Nucleus accumbens (tissue), 56 donors: ENCODE measurements at places on chromosomes 11 and 22.

GRCh38 chr11:3905080-3905953, 49.9 kb downstream of the STIM1 start:
- no peak for DNase-seq

DNA sequence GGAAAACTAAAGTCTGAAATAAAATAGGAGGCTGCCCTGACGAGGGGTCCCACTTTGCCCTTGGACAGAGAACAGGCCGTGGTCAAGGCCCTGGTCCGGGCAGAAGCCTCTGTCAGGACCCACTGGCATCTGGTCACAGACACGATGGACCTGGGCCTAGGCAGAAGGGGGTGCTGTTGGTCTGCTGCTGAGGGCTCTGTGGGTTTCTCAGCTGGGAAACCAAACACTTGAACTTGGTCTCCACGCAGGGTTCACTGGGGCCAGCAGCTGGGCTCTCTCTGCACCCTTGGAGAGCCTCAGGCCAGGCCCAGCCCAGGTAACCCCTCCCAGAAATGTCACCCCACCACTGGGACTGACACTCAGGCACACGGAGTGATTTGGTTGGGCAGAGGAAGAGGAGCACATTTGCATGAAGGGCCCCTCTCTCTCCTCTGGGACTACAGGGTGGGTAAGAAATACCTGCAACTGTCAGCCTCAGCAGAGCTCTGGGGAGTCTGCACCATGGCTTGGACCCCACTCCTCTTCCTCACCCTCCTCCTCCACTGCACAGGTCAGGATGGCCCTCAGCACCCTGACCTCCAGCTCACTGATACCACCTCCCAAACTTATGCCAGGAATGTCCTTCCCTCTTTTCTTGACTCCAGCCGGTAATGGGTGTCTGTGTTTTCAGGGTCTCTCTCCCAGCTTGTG, 48.1 kb upstream of the TOP3B start:
- no peak for DNase-seq

DNA sequence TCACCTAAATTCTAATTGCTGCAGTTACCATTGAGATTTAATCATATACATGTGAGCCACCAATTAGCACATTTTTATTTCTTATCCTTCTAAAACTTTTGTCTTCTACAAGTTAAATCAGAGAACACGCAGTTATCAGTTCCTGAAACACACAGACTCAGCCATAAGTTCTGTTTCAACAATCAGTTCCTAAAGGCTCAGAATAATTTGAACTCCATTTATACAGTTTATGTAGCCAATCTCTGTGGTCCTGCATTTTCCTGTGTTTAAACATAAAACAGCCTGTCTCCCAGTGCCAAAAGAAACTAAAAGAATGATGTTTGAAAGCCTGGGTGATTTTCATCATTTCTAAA, 2.9 kb downstream of the PLAAT3 start:
- no peak for DNase-seq

DNA sequence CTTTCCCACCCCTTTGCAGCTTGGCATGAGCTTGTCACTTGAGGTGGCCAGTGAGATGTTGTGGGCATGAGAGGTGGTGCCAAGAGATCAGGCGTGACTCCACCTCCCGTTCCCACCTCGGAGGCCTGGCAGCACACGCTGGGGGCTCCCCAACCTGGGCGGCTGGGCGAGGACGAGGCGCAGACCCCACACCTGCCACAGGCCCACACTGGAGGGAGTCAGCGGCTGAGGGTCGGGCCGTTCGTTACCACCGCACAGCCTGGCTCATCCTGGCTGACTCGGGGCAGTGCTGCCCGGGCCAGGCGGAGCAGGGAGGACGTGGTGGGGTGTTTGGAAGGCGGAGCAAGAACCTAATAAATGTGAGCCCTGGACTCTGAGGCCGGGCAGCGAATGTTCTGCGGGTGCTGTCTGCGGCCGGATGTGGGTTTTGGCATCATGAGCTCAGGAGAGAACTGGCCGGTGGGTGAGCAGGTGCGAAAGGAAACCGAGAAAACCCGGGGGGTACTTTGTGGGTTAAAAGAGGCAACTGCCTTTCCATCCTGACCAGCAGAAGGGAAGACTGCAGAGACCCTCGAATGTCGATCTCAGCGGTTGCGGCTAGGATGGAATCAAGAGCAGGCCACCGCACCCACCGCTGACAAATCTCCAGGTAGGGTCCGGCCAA, 10.2 kb upstream of the IFITM3 start:
- DNase-seq, result no peak

DNA sequence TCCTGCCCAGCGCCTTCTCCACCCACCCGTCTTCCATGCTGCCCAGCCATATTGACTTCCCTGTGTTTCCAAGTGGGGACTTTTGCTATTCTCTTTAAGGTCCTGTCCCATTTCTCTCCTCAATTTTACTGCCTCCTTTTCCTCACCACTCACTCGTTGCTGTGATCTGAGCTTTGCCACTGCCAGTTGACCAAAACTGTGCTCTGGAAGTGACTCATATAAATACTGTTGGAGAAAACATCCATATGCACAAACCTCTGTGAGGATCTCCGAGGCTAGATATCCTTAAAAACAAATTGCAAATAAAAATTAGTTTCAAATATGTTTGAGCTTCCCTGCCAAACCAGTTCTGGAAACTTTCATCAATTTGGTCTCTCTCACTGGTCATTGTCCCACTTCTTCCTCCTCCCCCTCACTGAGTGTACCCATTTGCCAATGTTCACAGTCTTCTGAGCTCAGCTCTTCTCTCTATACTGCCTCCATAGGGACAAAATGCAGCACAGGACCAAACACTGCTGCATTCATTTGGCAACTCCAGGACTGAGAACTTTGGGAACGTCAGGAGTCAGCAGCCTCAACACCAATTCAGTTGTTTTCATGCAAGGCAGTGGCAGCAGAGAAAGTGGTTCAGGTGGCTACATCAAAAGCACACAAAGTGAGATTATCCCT, 34.0 kb upstream of the MMP13 start:
- DNase-seq, result no peak

GRCh38 chr11:128948583-128948982, 5.9 kb upstream of the TP53AIP1 start:
- DNase-seq, result no peak

DNA sequence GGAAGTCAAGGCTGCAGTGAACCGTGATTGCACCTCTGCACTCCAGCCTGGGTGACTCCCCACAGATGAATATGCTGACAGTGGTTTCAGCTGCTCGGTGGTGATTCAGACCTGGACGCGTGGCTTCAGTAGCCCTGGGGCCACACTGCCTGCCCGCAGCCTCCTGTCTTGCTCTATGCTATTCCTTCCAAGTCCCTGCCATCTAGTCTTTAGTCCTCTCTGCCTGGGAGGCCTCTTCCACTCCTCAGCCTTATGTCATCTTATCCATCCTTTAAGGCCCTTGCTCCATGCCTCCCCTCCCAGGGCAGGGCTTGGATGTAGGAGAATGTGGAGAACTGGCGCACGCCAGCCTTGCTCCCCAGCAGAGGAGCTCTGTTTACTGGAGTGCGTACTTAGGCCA, 23.0 kb downstream of the YDJC start:
- DNase-seq, result no peak

GRCh38 chr11:102284008-102284407, 33.3 kb upstream of the BIRC3 start:
- no peak for DNase-seq

GRCh38 chr11:64208796-64209562, 2.5 kb downstream of the FERMT3 start:
- DNase-seq, result no peak

- DNase-seq, result no peak
Measured at GRCh38 chr11:67998150-67999045, 5.5 kb downstream of the UNC93B1 start.

- no peak for DNase-seq
Measured at GRCh38 chr22:29768052-29768693, 1.0 kb downstream of the UQCR10 start.

GRCh38 chr22:23302171-23303002, 122.1 kb downstream of the BCR start:
- DNase-seq, result no peak

- no peak for DNase-seq
Measured at GRCh38 chr11:120689596-120690275, 178.2 kb downstream of the GRIK4 start.

- no peak for DNase-seq
Measured at GRCh38 chr11:29018631-29019030, 910.4 kb downstream of the METTL15 start.
